ENCODE measurements at places on chromosomes 3 and 15.

DNA sequence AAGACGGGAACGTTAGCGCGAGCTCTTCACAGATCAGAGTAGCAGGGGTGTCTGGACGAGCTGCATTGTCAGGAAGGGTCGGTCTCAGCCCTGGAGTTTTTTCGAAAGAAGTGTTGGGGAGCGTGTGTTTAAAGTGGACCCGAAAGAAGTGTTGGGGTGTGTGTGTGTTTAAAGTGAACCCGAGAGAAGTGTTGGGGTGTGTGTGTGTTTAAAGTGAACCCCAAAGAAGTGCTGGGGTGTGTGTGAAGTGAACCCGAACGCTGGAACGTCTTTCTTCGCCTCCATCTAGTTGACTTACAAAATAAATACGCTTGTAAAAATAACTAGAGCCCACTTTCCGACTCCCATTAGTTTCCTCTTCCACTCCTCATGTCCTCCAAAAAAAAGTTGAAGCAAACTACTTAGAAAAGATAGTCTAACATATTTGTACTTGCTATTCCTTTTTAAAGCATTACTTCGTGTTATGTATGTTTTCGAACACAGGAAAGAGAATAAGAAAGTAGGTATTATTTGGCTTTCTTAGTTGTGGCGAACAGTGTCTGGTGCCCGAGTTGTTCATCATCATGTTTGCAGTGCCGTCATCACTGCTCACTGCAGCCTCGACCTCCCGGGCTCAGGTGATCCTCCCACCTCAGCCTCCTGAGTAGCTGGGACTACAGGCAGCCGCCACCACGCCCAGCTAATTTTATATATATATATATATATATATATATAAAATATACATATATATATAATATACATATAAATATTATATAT is 1.0 kb downstream of the LRCH3 start:
- DNase-seq = no peak

DNA sequence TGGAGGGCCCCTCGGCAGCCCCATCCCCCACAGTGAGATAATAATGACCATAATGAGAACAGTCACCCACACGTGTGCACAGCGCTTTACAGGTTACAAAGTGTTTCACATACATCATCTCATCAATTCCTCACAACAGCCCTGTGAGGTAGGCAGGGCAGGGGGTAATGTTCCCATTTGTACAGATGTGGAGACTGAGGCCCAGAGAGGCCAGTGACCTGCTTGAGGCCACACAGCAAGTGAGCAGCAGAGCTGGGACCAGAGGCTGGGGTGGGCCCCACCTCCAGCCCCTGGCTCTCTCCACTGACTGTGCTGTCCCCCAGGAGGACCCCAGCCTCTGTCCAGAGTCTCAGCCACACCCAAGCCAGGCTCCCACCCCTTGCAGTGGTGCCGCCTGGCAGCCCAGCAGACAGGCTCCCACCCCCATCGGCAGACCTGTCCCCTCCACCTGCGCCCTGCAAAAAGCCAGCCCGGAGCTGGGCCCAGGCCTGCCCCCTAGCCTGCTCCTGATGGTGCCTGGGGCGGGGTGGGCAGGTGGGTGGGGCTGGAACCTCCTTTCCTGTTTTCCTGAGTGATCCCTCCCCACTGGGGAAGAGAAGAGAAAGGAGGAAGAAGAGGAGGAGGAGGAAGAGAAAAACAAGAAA is 19.6 kb downstream of the LINGO1 start:
- no peak for DNase-seq

DNA sequence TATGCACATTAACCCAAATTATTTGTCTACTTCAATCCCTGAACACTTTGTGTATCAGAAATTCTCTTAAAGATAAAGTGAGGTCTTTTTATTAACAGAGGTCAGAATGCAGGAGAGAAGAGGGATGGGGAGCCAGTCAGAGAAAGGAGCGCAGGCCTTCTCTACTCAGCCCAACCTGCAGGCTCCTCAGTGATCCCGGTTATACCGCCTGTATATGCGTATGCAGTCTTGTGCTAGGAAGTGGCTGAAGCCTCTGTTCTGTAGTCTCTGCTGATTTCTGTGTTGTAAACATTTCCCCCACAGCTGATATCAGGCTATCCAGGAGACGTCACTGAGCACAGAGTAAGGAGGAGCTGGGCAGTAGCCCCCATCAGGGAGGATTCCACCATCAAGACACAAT is 57.9 kb downstream of the ABHD5 start:
- no peak for DNase-seq

GRCh38 chr3:119778176-119778575 is 3.7 kb upstream of the NR1I2 start:
- DNase-seq = no peak

- no peak for DNase-seq
Measured at GRCh38 chr3:143001034-143001368, 369 bp upstream of the U2SURP start.

- no peak for DNase-seq
Measured at GRCh38 chr15:99324082-99324620, 72.9 kb downstream of the LRRC28 start.

- DNase-seq = no peak
Measured at GRCh38 chr3:198071602-198072287, 111.7 kb downstream of the LMLN start.

- no peak for DNase-seq
Measured at GRCh38 chr3:9912294-9912935, 4.5 kb upstream of the IL17RC start.

- DNase-seq = no peak
Measured at GRCh38 chr3:24351779-24352469, 142.7 kb downstream of the THRB start.

GRCh38 chr3:139917226-139917785 is 17.7 kb upstream of the CLSTN2 start:
- DNase-seq = no peak

Measured in amygdala (tissue), 56 donors.